ENCODE measurements at places on chromosomes 3 and 15. TPM values are rescaled to one million over a fixed set of nuclear protein-coding genes. Genes with fewer than 3 reads are reported as not detected.

The CXCR6 gene
- total RNA-seq, result not detected

The CCR3 gene
- not detected for total RNA-seq

The TMC3 gene
- 0.20 TPM for total RNA-seq

The IL17RD gene
- 3.4 TPM for total RNA-seq

The TAGLN3 gene
- 3.5 TPM for total RNA-seq

The SCAPER gene
- total RNA-seq, result 8.0 TPM

The INKA1 gene
- total RNA-seq, result 5.7 TPM

The PTH1R gene
- total RNA-seq, result 0.20 TPM

The MEX3B gene
- 11.9 TPM for total RNA-seq

The STRA6 gene
- 0.59 TPM for total RNA-seq

The LRRC34 gene
- 1.8 TPM for total RNA-seq

The ATP8B4 gene
- total RNA-seq, result 1.7 TPM

The SLC22A13 gene
- 1.2 TPM for total RNA-seq

The SLC51B gene
- not detected for total RNA-seq

The TYRO3 gene
- 11.5 TPM for total RNA-seq

The CRYGS gene
- 0.89 TPM for total RNA-seq
